ENCODE measurements at places on chromosomes 1 and 21.

GRCh38 chr1:175933801-175934200 lies 190.4 kb upstream of the TNR start:
- DNase-seq = no peak

DNA sequence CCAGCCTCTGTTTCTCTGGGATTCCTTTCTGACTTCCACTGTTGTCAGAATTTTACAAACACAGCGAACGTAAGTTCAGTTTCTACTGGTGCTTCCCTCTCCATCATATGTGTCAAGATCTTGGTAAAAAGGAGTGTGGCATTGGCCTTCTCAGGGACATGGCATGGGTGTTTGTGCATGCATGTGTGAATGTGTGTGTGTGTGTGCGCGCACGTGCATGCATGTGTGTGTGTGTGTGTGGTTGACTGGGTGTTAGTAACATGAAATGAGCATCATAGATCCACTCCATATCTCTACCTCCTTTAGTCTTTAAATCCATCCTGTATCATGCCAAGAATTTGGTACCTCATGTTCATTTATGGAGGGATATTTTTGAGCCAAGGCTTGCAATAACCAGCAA lies 411.3 kb downstream of the NPHP4 start:
- DNase-seq = no peak

DNA sequence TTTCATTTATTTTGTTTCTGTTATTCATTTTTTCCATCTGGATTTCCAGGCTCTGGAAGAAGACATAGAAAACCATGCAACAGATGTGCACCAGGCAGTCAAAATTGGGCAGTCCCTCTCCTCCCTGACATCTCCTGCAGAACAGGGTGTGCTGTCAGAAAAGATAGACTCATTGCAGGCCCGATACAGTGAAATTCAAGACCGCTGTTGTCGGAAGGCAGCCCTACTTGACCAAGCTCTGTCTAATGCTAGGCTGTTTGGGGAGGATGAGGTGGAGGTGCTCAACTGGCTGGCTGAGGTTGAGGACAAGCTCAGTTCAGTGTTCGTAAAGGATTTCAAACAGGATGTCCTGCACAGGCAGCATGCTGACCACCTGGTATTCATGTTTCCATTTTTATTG lies 63.5 kb upstream of the BMP8A start:
- no peak for DNase-seq

DNA sequence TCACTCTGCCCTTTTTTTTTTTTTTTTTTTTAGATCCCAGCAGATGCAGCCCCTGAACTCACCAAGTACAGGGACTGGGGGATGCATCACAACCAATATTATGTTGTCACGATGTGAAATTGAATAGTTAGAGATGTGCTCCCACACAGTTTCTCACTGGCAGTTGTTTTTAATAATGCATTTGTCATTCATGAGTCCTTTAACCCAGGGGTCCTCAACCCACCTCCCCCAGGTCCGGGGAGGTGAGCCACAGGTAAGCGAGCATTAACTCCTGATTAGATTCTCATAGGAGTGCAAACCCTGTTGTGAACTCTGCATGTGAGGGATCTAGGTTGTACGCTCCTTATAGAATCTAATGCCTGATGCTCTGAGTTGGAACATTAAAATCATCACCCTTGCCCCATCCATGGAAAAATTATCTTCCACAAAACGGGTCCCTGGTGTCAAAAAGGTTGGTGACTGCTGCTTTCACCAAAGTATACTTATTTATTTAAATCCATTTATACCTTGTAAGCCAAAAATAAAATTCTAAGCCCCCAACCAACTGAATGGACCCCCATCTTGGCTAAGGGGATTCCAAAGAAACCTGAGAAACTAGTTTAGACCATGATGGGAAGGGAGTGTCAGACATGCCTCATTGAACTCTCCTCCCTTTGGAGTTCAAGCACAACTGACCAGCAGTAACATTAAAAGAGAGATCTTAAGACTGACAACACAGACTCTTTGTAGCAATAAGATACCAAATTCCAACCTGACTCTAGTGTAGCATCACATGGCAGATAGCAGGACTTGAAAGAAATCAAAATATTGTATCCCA lies 119.3 kb upstream of the ATP1A1 start:
- no peak for DNase-seq

DNA sequence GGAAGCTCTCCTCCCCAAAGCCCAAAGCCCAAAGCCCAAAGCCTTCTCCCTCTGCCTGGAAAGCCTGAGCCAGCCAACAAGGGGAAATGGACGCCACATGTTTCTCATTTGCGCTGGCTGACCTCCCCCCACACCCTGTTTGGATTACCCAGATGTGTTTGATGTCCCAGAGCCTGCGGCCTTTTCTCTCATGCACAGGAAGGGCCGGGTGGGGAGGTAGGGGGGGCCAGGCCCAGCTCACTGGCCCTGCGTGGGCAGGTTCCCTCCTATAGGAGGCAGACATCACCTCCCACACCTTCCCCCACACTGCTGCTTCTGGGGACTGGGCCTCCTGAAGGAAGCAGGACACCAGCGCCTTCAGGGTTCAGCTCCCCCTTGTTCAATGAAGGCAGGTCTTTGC lies 116.3 kb downstream of the NAV1 start:
- DNase-seq = no peak

GRCh38 chr21:27306791-27307775 lies 340.2 kb upstream of the ADAMTS5 start:
- no peak for DNase-seq

DNA sequence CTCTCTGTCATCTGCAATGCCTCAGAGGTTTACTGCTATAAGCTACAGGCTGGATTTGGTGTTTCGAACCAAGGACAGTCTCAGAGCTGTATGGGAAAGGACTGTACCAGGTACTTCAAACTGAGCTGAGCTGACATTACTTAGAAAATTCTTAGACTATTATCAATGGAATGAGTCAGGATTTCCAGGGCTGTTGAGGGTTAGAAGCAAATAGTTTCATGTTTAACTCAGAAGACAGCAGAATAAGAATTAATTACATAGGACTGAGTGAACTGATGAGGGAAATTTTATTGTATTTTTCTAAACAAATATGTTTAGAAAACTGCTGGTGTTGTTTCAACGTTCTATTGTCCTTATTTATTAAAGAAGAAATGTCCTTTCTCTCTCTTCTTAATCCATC lies 74.3 kb upstream of the CAPZB start:
- no peak for DNase-seq

GRCh38 chr1:157993147-157993917 lies at the start of gene KIRREL1:
KIRREL1 (plus strand) TSS chr1:157993645; CDS start chr1:157993677, 32 bp downstream.
- DNase-seq = peak; percentile 83

DNA sequence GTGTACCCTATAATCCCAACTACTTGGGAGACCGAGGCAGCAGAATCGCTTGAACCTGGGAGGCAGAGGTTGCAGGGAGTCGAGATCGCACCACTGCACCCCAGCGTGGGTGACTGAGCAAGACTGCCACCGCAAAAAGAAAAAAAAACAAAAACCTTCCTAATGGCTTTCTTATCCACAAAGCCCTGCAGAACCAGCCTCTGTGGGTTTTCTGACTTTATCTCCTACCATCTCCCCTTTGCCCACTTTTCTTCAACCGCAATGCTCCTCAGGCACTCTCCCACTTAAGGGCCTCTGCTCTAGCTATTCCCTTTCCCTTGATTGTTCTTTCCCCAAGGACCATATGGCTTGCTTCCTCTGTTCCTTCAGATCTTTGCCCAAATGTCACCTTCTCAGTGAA lies 67.9 kb upstream of the PUM1 start:
- DNase-seq = peak; percentile 72

GRCh38 chr21:39866093-39866492 lies 1.1 kb upstream of the PCP4 start:
- DNase-seq = no peak

- no peak for DNase-seq
Observed at GRCh38 chr1:50936321-50936720, 23.7 kb downstream of the FAF1 start.

DNA sequence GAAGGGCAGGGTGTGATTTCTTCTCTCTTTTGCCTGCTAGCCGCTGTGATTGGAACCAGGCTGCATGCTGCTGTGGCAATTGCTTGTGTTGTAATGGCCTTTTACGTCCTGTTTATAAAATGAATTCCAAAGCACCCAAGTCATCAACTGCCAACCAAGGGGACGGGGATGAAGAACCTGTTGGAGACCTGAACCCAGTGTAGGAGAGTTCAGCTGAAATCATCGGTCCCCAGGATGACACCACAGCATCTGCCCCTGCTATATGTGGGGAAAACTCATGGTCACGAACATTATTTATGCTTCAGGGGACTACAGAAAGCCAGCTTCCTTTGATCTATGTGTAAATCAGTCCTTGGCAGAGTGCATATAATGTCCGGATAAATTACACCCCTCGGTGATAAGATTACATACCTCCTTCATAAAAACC lies 3.8 kb downstream of the TMEM167B start:
- DNase-seq = no peak

DNA sequence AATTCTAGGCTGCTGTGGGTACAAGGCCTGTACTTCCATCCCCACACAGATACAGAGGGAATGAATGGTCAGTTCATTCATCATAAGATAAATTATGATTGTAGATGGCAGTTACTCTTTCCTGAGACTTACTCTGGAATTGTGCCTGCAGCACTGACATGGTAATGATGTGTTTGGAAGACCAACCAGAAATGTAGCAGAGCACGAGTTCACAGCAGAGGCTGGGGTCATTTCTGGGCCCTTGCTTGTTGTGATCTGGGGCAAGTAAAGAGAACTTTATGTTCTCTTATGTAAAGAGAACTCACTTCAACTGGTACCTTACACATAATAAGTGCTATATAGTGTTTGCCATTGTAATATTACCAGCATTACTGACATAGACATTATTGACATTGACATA lies 411.9 kb downstream of the NTNG1 start:
- no peak for DNase-seq

DNA sequence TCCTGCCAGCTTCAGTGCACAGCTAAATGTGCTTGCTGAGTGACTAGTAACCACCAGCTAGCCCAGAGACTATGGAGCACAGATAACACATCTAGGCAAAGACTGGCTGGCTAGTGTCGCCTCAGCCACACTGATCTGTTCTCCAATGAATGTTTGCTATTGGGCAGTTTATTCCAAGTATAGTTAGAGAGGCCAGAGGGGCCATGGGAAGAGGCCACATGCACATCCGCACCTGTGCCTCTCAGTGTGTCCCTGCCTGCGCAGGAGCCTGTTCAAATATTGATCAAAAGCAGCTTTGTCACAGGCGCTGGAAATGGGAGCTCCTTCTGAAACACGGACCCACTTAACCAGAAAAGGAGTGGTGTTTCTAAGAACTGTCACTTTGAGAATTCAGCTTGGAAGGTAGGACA lies 51.3 kb upstream of the ATP1A1 start:
- no peak for DNase-seq

DNA sequence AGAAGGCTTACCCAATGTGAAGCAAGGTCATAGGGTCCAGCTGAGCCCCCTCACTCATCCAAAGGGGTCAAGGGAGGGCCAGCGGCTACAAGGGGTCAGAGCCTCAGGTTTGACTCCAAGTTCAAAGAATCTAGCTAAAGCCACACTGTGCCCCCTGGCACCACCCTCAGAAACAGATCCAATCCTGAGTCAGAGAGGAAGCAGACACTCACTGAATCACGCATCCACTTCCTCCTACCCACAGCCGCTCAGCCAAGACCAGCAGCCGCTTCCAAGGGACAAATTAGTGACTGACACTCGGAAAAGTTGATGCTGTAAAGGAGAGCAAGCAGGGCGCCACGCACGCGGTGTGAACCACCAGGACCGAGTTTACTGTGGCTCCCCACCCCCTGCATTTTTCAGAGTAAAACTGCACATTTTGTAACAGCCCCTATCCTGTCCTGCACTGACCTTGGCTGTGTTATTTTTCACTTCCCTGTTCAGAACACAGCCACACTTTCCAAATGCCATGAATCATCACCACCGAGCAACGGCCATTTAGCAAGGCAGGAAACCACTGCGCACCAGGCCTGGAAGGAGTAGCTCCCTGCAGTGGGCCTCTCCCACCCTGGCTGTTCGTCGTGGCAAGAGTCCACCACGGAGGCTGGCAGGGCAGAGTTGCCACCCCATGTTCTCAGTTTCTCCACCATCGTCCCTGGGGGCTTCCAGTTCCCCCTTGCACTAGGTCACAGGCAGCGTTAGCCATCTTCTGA lies 147.8 kb downstream of the TOMM20 start:
- DNase-seq = peak; percentile 90

GRCh38 chr1:36327421-36328087 lies 4.1 kb upstream of the EVA1B start:
- DNase-seq = peak; percentile 70

DNA sequence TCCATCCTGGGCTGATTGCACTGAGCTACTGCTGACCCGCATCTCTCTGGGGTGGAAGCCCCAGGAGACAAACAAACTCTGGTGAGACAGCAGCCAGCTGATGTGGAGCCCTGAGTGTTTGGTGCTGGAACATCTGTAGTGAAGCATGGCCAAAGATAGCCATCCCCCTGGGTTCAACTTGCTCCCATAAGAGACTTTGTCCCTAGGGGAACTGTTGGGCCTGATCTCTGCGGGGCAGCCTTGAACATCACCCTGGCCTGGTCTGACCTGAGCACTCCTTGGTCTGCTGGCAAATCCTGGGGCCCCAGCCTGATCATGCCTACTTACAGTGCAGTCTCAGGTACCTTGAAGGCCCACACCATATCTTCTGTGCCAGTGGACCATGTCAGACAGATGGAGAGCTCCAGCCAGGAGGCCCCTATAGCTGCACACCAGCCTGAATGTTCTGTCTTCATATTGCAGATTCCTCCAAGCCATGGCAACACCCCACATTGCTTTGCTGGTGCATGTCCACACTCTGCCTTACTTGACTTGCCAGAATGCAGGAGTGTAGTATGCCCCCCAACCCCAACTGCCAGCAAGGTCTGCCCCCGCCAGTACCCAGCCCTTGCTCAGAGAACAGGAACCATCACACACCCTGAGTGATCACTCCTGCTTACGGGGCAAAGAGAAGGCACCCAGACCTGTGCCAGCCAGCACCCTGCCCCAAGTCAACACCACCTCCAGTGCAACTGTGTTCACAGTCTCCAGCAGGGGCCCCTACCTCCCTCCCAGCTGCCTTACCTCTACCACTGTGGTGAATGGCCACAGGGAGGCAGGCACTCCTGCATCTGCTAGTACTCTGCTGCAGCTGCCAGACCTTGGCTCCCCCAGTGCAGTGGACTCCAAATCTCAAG lies 690.5 kb upstream of the NR5A2 start:
- no peak for DNase-seq

- no peak for DNase-seq
Observed at GRCh38 chr1:184826001-184826400, 71.3 kb upstream of the EDEM3 start.

- DNase-seq = no peak
Observed at GRCh38 chr1:92655197-92655801, 129.6 kb downstream of the EVI5 start.
